ENCODE measurements at places on chromosomes 12 and 14.

DNA sequence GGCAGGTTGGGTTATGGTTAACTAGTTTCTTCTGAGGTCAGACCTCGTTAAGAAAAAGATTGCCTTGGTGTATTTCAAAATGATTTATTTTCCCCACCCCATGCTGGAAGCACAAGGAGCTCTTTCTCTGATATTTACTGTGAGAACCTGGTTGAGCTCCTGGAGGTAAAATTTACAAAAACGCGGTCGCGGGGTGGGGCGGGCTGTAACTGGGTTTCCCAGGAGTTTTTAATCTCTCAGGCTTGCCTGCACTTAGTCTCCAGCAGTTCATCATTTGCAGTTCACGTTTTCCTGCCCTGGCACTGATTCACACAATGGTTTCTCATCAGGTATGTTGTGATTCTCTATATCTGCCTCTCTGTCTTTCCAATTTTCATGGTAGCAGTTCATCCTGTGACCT is 67.9 kb upstream of the PDE3A start:
- H3K27me3 ChIP-seq = no peaks in the 10 kb centered on the region
- no peak overlapping the region for H3K27ac ChIP-seq
- DNase-seq = no peak
- no peaks in the 10 kb centered on the region for H3K4me1 ChIP-seq
- no peaks in the 10 kb centered on the region for H3K36me3 ChIP-seq

DNA sequence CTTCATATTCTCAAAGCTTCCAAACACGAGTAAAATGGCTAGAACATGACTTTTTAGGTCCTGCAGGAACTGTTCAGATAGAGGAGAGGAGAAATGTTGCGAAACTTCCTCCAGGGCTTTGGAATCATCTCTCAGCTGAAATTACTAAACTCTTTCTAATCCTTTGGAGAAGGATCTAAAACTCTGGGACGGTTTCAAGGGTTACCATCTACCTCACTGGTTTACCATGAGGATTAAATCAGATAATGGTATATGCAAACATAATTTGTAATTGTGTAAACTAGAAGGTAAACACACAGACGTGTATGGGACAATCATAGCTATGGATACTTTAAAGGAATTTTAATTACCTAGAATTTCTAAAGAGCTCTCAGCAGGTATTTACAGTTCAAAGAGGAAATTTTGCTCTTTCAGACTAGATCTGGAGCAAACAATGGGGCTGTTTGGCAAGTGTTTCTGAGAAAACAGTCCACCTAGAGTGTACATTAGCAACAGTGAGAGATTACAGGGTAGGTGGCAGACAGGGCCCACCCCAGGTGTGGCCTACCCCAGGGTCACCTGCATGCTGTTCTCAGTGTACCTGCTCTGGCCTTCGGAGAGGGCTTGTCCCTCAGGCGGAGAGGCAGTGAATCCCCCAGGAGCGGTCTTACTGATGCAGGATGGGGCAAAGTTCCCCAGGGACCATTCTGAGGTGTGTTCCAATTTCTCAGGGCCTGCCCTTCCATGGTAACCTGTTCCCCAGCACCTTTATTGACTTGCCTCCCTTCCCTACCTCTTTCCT is 124.7 kb upstream of the MAX start:
- peak; percentile 79 for DNase-seq
- no peak overlapping the region for H3K27ac ChIP-seq
- H3K4me3 ChIP-seq = no peak overlapping the region

DNA sequence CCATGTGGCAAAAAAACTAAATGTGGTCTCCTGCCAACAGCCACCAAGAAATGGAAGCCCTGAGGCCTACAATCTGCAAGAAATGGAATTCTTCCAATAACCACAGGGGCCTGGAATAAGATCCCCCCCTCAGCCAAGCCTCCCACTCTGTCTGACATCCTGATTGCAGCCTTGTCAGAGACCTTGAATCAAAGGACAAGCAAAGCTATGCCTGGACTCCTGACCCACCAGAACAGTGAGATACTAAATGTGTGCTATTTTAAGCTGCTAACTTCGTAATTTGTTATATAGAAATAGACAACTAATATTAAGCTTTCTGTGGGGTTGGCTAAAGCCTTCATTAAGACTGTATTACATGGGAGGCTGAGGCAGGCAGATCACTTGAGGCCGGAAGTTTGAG is 77.7 kb downstream of the TBX5 start:
- DNase-seq = no peak
- no peak overlapping the region for H3K27ac ChIP-seq
- no peak overlapping the region for H3K4me3 ChIP-seq
- H3K27me3 ChIP-seq = no peaks in the 10 kb centered on the region

- no peaks in the 10 kb centered on the region for H3K36me3 ChIP-seq
- DNase-seq = no peak
- no peak overlapping the region for H3K27ac ChIP-seq
- H3K4me3 ChIP-seq = no peak overlapping the region
- no peaks in the 10 kb centered on the region for H3K27me3 ChIP-seq
Measured at GRCh38 chr12:131239384-131240094, 285.8 kb downstream of the ADGRD1 start.

GRCh38 chr14:91354221-91354916 is 63.3 kb downstream of the CCDC88C start:
- H3K27ac ChIP-seq = no peak overlapping the region
- H3K36me3 ChIP-seq = no peaks in the 10 kb centered on the region
- H3K4me1 ChIP-seq = no peaks in the 10 kb centered on the region
- H3K27me3 ChIP-seq = peaks cover 72% of the 10 kb centered on the region
- H3K4me3 ChIP-seq = no peak overlapping the region
- no peak for DNase-seq

DNA sequence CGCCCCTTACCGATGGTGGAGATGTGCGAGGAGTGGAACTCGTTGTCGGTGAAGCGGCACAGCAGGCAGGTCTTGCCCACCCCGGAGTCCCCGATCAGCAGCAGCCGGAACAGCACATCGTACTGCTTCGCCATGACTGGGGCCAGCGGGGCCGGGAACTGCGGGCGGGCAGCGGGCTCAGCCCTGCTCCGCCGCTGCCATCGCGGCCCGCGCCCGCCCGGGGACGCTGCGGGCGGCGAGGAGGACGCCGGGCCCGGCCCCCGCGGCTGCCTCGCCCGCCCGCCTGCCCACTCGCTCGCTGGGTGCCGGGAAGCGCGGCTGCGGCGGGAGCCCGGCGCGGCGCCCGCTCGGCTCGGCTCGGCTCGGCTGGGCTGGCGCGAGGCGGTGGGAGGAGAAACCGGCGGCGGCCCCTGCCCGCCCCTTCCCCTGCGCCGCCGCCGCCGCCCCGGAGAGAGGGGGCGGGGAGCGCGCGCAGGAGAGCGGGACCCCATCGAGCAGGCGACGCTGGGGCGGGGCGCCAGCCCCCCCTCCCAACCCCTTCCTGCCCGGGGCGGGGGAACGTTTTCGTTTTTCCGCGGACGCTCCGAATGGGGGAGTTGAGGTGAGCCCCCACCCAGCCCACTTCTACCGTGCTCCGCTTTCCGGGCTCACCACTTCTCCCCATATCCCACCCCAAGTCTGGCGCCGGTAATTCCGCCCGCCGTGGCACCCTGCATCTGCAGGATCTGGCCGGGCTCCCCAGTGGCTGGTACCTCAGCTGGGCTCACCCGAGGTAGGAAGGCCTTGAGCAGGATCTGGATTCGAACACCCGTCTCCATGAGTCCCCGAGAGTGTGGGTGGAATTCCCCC is at the start of gene RAB15:
TSS of gene RAB15 (minus strand) at position 394 of the 849 bp plus-strand sequence. CDS start at position 134, 260 bp downstream.
- H3K36me3 ChIP-seq = no peaks in the 10 kb centered on the region
- no peak within 1 kb of the TSS for H3K27ac ChIP-seq

DNA sequence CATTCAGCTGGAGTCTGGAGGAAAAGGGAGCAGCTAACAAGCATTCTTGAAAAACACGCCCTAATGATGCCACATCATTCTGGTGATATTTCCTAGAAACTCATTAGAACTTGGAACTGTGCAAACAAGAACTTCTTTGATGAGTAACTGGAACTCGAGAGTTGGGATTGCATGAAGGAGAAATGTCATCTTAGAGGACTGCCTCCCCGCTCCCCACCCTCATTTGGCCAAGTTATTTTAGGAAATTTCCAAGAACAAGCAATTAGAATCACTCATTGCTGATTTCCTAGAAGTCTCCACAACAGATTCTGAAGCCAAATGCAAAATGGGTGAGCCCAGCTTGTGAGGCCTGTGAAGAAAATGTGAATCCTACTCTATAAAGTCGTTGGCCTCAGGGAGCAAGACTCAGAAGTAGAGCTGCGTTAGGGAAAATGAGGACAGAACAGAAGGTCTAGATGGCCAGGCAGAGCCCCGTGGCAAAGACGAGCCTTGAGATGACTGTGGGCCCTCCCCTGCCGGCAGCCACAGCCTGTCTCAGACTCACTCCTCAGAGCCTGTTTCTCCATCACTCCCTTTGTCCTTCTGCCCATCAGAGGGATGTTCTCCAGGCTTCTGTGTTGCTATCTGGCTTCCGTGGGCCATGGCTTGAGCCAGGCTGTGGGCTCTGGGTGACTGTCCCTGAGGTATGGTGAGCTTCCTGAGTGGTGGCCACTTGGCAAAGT is 38.4 kb downstream of the RTL1 start:
- no peak overlapping the region for H3K27ac ChIP-seq
- no peak for DNase-seq
- no peaks in the 10 kb centered on the region for H3K36me3 ChIP-seq
- H3K4me3 ChIP-seq = no peak overlapping the region

DNA sequence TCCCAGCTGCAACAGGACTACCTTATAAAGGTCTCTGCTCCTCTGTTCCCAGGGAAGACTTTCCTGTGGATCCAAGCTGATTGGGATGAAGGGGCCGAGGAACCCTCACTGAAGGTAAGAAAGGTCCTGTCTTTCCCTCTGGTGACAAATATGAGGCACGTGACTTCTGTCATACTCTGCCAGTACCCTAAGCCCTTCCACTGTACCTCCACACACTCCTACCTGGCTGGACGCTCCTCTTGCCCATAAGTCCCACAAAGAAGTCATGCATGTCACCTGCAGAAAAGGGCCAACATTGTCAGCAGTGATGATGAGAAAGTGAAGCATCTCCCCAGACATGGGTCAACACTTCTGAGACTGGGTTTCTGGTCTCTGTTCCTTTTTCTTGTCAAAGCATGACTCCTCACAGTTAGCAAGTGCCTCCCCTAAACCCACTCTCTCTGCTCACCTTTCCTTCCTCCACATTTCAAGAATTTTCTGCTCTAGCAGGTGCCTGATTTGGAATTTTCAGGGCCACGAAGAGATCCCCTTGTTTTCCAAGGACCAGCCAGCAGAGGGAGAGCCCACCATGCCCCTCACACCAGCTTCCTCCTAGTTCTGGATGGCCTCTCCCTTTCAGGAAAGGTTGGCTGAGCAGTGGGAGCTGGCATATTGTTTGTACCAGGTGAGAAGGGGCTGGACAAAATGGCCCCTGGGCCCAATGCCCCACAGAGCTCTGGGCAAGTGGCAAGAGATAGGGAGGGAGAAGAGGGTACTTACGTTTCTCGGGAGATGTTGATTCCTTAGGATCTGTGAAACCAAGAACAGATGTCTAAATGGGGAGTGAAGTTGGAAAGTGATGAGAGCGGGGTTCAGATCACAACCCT is 3.5 kb downstream of the TAC3 start:
- no peak overlapping the region for H3K4me3 ChIP-seq
- H3K27me3 ChIP-seq = no peaks in the 10 kb centered on the region
- DNase-seq = no peak
- no peak overlapping the region for H3K27ac ChIP-seq
- peaks cover 11% of the 10 kb centered on the region for H3K4me1 ChIP-seq
- no peaks in the 10 kb centered on the region for H3K36me3 ChIP-seq

DNA sequence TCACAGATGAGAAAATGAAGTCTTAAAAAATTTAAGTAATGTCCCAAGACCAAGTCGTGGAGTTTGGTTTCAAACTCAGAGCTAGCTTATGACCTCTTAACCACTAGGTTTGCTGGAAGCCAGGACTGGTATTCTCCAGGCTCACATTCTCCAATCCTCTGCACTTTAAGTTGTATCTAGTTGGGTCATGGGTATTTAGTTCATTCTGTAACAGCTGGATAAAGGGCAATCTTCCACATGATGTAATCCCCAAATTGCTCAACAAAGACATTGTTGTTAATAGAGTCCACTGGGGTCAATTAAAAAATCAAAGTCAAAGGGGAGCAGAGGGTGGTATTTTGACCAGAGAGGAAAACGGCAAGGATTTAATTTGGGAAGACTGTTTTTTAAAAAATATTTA is 17.8 kb upstream of the GAS2L3 start:
- H3K4me1 ChIP-seq = no peaks in the 10 kb centered on the region
- no peaks in the 10 kb centered on the region for H3K27me3 ChIP-seq
- no peak for DNase-seq
- no peaks in the 10 kb centered on the region for H3K36me3 ChIP-seq
- no peak overlapping the region for H3K4me3 ChIP-seq

- peak overlapping the region; percentile 96 for H3K27ac ChIP-seq
- H3K4me3 ChIP-seq = peak overlapping the region; percentile 98
- no peaks in the 10 kb centered on the region for H3K27me3 ChIP-seq
- peaks cover 5% of the 10 kb centered on the region for H3K36me3 ChIP-seq
- peak; percentile 78 for DNase-seq
Measured at GRCh38 chr12:8698132-8698851, 501 bp downstream of the RIMKLB start.
